AG08395 (cell line): ENCODE measurements at places on chromosomes 16 and 17.
A peak's percentile ranks its signal among the peaks of the same experiment; 100 is the strongest.

DNA sequence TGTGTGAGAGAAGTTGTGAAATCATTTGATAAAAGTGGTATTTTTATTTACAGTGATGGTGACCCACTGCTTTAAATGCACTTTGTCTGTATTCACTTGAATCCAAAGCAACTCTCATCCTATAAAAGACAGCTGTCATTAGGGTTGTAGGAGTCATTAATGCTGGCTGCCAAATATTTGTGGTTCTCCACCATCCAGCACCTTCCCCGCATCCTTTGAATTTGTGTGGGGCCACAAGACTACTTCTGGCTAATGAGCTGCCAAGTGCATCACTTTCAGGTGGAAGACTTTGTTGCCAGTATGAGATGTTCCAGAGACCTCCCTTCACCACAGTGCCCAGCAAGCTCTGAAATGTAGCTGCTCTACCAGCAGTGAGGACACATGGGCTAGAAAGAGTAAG lies 43.4 kb downstream of the CMTM3 start:
- no peak for DNase-seq

DNA sequence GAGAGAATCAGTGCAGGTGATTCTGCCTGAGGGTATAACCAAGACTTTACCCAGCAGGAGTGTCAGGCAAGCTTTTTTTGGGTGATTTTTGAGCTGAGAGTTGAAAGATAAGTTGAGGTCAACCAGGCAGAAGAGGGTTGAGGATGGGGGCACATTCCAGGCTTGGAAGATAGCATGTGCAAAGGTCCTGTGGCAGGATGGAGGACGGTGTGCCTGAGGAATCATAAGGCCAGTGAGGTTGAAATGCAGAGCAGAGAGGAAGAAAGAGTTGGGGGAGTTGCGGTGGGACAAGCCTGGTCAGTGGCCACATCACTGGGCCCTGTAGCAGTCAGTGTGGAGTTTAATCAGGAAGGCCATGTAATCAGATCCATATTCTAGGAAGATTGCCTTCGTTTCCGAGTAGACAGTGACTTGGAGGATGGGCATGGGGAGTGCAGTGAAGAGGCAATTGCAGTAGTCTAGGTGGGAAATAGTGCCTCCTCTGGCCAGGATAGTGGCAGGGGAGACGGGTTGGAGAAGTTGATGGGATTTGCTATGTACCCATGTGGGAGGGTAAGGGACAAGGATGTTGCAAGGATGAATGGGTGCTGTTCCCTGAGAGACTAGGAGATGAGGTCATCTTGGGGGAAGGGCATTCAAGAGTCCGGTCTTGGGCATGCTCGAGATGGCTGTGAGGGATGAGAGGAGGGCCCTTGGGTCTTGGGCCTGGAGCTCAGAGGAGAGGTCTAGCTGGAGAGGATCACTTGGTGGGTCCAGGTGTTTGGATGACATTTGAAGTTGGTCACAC lies 3.9 kb downstream of the PLEKHG4 start:
- DNase-seq, result no peak

- no peak for DNase-seq
These were observed 13.6 kb upstream of the TMIGD1 start for GRCh38 chr17:30347488-30347887.

DNA sequence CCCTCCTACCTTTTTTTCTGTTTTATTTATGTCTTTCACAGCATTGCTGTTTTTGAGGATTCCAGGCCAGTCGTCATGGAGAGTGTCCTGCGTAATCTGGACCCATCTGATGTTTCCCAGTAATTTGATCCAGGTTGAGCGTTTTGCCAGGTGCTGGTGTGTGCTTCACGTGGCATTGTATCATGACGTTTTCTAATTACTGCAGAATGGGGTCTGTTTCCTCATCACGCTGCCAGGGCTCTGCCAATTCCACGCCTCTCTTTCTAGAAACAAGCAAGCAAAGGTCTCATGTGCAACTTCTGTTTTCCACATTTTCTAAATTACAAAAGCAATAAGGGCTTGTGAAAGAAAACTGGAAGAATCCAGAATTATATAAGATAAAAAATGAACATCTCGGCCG lies 28.3 kb upstream of the BHLHA9 start:
- peak; percentile 53 for DNase-seq

DNA sequence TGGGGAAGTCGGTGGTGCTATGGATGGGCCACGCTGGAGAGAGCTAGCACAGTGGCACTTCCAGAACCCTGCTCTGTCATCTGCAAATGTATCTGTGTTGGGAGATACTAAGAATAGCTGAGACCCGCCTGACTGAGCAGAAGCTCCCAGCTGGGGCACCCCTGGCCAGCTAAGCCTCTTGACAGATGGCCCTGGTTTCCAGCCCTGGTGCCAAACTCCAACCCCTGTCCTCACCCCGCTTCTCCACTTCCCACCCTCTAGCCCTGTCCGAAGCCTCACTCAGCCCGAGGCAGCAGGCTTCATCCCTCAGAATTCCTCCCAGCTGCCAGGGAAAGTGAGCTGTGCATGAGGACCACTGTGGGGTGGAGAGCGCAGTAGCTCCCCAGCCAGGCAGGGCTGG lies 124.4 kb downstream of the CCDC144A start:
- no peak for DNase-seq

GRCh38 chr16:19138601-19139000 lies 24.8 kb downstream of the ITPRIPL2 start:
- DNase-seq, result peak; percentile 86

- no peak for DNase-seq
These were observed 11.9 kb upstream of the FAAP100 start for GRCh38 chr17:81563861-81564586.

- DNase-seq, result no peak
These were observed 23.7 kb downstream of the HSBP1 start for GRCh38 chr16:83831456-83831987.

GRCh38 chr17:12983991-12984884 lies 33.6 kb downstream of the ELAC2 start:
- peak; percentile 95 for DNase-seq

DNA sequence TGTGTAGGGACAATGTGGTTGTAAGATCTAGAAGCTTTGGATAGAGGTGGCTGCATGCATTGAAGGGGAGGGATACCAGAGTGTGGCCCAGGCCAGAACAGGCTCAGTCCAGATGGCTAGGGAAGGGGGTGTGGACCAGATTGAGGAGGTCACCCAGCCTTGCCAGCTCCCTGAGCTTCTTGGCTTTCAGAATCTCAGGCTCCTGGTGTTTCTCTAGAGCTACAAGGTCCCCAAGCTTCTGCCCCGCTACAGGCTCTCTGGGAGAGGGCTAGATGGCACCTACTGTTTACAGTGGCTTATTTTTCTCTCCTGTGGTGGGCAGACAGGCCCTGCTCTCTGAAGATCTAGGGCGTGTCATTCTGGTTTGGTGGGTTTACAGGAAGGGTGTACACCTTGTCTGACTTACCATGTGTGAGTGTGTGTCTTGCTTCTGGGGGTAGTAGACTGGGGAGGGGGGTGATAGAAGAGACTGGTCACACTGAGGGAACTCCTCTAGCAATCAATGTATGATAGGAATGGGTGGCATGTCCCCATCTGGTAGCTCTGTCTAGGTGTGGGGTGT lies 1.1 kb downstream of the RARA start:
- DNase-seq, result no peak

DNA sequence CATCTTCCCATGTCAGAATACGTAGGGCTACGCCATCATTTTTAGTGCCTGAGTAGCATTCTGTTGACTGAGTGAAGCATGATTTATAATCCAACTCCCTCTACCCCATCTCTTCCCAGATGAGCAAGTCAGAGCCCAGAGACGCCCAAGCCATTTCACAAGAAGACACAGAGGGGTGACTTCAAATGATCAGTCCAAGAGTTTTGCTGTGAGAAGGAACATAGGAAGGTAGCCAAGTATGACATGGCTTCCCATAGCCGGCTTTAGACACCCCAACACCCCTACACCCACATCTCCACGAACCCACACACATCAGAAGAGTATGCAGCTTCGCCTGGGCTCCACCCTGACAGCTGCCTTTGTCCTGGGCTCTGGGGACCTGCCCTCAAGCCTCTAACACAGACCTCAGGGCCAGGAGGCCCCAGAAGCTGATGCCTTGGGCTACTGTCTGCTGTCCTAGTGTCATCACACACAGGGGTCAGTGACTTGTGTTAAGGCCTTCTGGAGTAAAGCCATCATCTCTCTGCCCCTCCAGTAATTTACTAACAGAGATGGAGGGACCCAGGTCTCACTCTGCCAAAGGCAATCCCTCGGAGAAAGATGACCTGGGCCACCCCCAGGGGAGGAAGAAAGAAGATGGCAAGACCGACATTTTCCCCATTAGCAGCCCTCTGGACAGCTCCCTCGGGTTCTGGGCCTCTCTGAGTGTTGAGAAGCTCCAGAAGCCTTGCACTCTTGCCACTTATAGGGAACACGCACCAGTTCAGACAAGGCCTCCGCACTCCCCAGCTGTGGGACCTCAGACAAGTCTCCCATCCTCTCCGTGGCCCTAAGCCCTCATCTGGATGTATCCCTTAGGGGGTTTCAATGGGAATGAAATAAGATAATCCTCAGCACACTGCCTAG lies 38.7 kb upstream of the MRPS23 start:
- no peak for DNase-seq

DNA sequence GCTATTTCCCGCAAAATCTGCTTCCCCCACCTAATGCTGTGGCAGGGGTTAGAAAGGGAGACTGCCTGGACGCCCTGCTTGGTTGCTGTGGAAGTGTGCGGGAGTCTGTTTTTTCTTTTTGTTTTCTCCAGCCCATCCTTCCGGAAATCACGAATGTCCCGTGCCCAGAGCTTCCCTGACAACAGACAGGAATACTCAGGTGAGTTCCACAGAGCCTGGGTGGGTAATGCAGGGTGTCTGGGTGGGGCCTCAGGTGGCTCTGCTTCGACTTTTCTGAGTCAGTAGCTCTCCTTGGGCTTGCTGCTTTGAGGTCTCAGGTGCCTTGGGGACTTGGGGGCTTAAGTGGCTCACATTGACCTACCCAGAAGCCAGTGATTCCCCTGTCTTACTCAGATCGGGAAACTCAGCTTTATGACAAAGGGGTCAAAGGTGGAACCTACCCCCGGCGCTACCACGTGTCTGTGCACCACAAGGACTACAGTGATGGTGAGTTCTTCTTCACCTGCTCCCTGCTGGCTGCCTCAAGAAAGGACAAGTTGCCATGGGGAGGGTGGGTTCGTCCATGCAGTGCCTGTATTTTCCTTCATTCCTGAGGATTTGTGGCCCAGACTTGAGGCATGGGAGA lies 11.4 kb downstream of the LIMD2 start:
- DNase-seq, result no peak

DNA sequence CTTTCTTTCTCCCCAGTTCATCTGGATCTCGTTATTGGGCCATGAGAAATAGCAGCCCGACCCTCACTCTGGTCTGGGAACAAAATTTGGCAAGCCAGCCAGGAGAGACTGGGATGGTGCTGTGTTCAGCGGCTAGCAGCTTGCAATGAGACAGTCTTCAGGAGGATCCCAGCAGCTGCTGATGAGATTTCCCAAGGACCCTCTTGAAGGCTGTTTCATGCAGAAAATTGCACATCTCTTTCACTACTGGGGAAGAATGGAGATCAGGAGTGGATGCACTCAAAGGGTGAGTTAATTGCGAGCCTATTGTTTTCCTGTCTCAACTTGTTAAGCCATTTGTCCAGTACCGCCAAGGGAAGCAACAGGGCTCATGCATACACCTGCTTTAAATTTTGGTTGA lies 5.5 kb upstream of the COIL start:
- DNase-seq, result no peak

- no peak for DNase-seq
These were observed 532.7 kb upstream of the CDH8 start for GRCh38 chr16:62568926-62569325.

GRCh38 chr17:45361451-45361850 lies 44.6 kb upstream of the MAP3K14 start:
- DNase-seq, result no peak

GRCh38 chr16:22753451-22753850 lies 60.5 kb upstream of the HS3ST2 start:
- DNase-seq, result no peak

- DNase-seq, result no peak
These were observed 762 bp upstream of the BAIAP3 start for GRCh38 chr16:1332618-1333148.

DNA sequence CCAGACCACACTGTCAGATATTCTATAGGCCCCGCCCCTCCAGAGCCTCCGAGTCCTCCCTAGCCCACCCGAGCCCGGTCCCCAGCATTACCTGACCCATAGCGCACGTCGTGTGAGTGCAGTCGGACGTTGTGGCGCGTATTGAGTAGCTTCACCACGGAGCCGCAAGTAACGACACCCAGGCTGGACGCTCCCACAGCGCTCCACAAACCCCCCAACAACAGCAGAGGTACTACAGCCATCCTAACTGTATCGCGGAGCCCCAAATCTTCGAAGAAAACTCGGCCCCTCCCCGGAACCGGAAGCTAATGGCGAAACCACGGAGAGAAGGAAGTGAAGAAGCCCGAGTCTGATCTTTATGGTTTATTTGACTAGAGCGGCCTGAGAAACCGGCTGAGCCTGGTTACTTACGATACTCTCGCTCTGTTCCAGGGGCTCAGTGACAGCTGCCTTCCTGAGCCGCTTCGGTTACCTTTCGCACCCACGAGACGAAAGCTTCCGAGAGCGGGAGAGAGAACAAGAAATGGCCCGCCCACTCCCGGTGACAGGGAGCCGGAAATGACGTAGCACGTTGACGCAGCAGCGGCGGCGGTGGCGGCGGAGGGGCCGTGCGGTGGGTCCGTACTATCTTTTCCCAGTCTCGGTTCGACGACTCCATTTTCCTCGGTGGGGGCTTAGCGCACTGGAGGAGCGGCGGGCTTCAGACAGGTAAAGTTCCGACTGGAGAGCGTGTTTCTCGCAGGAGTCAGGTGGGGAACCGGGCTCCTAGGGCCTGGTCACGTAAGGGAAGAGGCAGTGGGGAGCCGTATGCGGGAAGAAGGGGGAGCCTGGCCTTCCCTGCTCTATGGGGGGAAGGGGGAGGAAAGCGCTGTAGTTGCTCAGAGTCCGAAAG lies at the start of the genes SDF2 and SUPT6H:
SDF2 (minus strand) TSS at position 272 of the 892 bp plus-strand sequence; CDS start at position 242, 30 bp downstream.
SUPT6H (plus strand) TSS at position 571 of the 892 bp plus-strand sequence. CDS start 11,197 bp downstream, outside the sequence.
- peak; percentile 95 for DNase-seq

DNA sequence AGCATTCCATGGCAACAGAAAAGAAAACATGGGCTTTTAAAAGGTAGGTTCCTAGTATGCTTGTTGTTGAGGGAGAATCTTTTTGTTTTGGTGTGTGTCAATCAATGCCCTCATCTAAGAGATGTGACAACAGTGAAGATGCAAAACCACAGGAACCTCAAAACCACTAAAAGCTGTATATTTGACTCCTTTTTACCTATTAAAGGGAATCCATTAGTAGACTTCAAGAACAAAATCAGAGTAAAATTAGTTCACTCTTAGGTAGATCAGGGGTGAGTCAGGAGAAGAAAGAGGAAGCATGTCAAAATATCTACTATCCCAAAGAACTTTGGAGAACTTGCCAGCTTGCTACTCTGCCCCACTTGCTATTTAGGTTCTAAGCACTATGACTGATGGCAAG lies 89.1 kb downstream of the CDK5R1 start:
- no peak for DNase-seq

GRCh38 chr16:50742576-50743200 lies 802 bp downstream of the CYLD start:
- DNase-seq, result peak; percentile 73
